ENCODE measurements at places on chromosomes 13 and 19.

DNA sequence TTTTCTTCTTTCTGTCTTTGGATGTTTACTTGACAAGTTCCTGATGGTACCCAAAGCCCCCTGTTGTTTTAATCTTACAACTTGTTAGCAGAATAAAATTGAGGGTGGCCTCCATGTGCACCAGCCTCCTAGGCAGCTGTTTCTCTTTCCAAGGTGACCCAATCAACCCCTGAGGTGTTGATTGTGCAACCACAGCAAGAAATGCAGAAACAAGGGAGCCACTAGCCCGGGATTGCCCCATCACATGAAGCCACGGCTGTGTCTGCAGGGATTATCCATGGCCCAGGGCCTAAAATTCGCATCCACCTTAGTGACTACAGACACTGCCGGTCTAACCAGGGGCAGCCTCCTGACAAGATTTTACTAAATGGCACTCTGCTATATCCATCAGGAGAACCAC is 14.4 kb downstream of the CEACAM4 start:
- no peak for DNase-seq

DNA sequence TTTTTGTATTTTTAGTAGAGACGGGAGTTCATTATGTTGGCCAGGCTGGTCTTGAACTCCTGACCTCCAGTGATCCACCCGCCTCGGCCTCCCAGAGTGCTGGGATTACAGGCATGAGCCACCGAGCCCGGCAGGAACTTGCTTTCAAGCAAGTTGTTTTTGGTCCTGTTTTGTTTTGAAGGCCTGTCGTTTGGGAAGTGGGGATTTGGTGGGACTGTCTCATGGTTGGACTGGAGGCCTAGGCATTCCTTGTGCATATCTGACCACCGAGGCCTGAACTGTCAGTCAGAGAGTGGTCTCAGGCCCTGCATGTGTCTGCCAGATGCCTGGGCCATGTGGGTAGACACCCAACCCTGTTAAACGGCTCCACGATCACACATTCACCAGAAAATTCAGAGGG is 26.3 kb downstream of the UBXN6 start:
- no peak for DNase-seq

GRCh38 chr13:61350341-61350740 is 65.3 kb downstream of the PCDH20 start:
- no peak for DNase-seq

DNA sequence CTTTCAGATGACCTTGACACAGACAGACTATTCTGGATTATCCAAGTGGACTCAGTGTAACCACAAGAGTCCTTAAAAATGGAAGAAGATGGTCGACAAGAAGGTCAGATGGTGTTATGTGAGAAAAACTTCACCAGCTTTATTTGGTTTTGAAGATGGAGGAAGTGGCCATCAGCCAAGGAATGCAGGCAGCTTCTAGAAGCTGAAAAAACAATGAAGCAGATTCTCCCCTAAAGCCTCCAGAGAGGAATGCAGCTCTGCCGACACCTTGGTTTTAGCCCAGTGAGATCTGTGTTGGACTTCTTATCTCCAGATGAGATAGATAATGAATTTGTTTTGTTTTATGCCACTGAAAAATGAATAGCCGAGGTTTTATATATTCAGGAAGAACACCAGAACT is 501.5 kb downstream of the DCT start:
- no peak for DNase-seq

DNA sequence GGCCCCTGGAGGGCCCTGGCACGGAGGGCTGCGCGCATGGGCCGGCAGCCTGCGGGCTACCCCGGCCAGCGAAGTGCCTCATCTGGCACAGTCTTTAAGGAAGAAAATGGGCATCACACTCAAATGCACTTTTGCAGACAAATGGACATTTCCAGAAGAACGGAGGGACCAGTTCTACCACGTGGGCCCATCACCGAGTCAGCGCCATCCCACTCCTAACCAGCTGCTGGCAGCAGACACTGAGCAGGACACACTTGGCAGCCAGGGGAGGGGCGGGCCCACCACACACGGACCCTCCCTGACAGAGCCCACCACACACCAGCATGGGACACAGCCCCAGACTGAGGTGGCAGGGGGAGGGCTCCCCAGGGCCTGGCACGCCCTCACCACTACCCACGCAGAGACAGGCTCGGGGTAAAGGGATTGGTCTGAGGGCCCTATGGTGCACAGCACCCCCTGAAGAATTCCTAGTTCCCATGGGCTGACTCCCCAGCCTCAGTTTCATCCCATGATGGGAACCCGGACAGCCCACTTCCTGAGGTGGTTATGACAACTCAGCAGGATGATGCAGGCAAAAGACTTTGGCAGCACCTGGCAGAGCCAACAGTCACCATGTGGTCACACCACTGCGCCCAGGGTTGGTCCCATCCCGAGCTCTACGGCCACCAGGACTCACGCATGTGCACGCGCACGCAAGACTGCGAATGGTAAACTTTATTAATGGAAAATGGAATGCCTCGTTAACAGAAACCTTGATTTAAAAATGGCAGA is 18.7 kb upstream of the TINCR start:
- no peak for DNase-seq

DNA sequence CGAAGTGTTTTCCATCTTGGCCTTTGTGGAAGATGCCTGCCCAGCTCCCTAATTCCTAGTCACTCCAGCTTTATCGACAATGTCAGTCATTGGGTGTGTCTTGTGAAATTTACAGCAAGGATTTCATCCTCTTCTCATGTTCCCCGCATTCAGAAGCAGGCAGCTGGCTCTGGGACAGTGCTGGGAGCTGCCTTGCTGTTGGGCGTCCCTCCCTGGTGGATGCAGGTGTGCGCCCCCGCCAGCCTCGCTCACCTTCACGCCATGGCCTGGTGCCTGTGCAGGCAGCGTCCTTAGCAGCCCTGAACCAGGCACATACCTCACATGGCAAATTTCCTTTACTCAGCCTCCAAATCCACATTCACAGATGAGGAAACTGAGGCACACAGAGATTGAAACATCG is 39.7 kb upstream of the TFDP1 start:
- no peak for DNase-seq

- DNase-seq = no peak
Measured at GRCh38 chr19:3478409-3479176, 1.7 kb downstream of the SMIM24 start.

GRCh38 chr13:88623150-88623549 is 952.0 kb downstream of the SLITRK5 start:
- no peak for DNase-seq

DNA sequence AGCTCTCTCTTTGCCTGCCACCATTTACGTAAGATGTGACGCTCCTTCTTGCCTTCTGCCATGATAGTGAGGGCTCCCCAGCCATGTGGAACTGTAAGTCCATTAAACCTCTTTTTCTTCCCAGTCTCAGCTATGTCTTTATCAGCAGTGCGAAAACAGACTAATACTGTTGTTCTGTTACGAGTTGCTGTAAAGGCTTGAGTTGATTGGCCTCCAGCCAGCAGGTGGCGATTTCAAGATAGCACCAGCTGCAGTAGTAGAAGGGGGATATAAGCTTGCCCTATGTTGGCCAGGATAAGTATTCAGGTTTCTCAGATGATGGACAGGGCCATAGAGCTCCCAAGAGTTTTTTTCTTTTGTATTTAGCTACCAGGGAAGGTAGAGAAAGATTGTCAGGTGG is 385.5 kb downstream of the MZT1 start:
- no peak for DNase-seq
